ENCODE measurements at places on chromosomes 7 and 10. TPM values are rescaled to one million over a fixed set of nuclear protein-coding genes. Genes with fewer than 3 reads are reported as not detected.

The RAB18 gene
- 34.0 TPM for total RNA-seq

The BLNK gene
- total RNA-seq: not detected

The TAS2R4 gene
- total RNA-seq: 0.06 TPM

The XRCC2 gene
- total RNA-seq: 13.9 TPM

The IL6 gene
- total RNA-seq: not detected

The CHCHD3 gene
- 113 TPM for total RNA-seq

Measured in LHCN-M2 (cell line).